PC-9 (cell line): ENCODE measurements at places on chromosomes 16 and 17. TPM values are rescaled to one million over a fixed set of nuclear protein-coding genes. Genes with fewer than 3 reads are reported as not detected.

TMEM92 gene
- 12.9 and 16.6 TPM in 2 replicates for total RNA-seq

WFIKKN2 gene
- total RNA-seq: not detected in 2 replicates

BORCS6 gene
- total RNA-seq: 6.4 and 8.0 TPM in 2 replicates

ASGR1 gene
- total RNA-seq: 3.5 and 5.9 TPM in 2 replicates

GSDMA gene
- total RNA-seq: 0.35 and 0.55 TPM in 2 replicates

CES4A gene
- total RNA-seq: 2.5 and 3.1 TPM in 2 replicates

EME1 gene
- 18.2 and 21.0 TPM in 2 replicates for total RNA-seq

RASL10B gene
- total RNA-seq: 0.11 and 0.20 TPM in 2 replicates

CPNE7 gene
- total RNA-seq: 19.5 and 27.8 TPM in 2 replicates

HAP1 gene
- 1.1 and 2.2 TPM in 2 replicates for total RNA-seq

ANKRD40CL gene
- total RNA-seq: not detected in 2 replicates

NHLRC4 gene
- not detected in 2 replicates for total RNA-seq

CRHR1 gene
- total RNA-seq: not detected in 2 replicates

KRT25 gene
- total RNA-seq: not detected in 2 replicates

TCAP gene
- total RNA-seq: 1.2 and 1.6 TPM in 2 replicates

CACNG1 gene
- total RNA-seq: not detected in 2 replicates

SGF29 gene
- 45.3 and 51.1 TPM in 2 replicates for total RNA-seq

PMM2 gene
- total RNA-seq: 40.0 and 54.4 TPM in 2 replicates

TAF1C gene
- total RNA-seq: 40.2 and 43.0 TPM in 2 replicates

RASD1 gene
- 1.0 and 1.2 TPM in 2 replicates for total RNA-seq

RNF227 gene
- 3.1 and 4.2 TPM in 2 replicates for total RNA-seq

SERPINF2 gene
- 9.5 and 10.5 TPM in 2 replicates for total RNA-seq

TPSD1 gene
- not detected in 2 replicates for total RNA-seq

AOC2 gene
- 3.7 TPM in 2 replicates for total RNA-seq

SLC13A2 gene
- not detected in 2 replicates for total RNA-seq

CTCF gene
- total RNA-seq: 35.3 and 39.0 TPM in 2 replicates

SHISA6 gene
- total RNA-seq: not detected in 2 replicates

KRT28 gene
- not detected in 2 replicates for total RNA-seq
